ENCODE measurements at places on chromosomes 5 and 9. TPM values are rescaled to one million over a fixed set of nuclear protein-coding genes. Genes with fewer than 3 reads are reported as not detected.
A peak's percentile ranks its signal among the peaks of the same experiment; 100 is the strongest.

The CAVIN4 gene
- 1.5 TPM for total RNA-seq

GRCh38 chr5:40227931-40228330 is 451.8 kb upstream of the PTGER4 start:
- H3K4me3 ChIP-seq: no peak overlapping the region
- no peak overlapping the region for H3K27ac ChIP-seq
- no peaks in the 10 kb centered on the region for H3K36me3 ChIP-seq

- no peak for DNase-seq
- H3K4me3 ChIP-seq: no peak overlapping the region
- no peak overlapping the region for H3K27ac ChIP-seq
- no peaks in the 10 kb centered on the region for H3K36me3 ChIP-seq
Measured at GRCh38 chr5:107395632-107396350, 274.9 kb downstream of the EFNA5 start.

The IFT74 gene
- 12.3 TPM for total RNA-seq

The CDKN2B-AS1 gene
- 0.86 TPM for total RNA-seq

- H3K4me3 ChIP-seq: no peak overlapping the region
- H3K27me3 ChIP-seq: no peaks in the 10 kb centered on the region
- H3K36me3 ChIP-seq: no peaks in the 10 kb centered on the region
- peaks cover 8% of the 10 kb centered on the region for H3K4me1 ChIP-seq
- no peak for DNase-seq
Measured at GRCh38 chr9:126309427-126310189, 17.0 kb upstream of the MVB12B start.

- no peak overlapping the region for H3K4me3 ChIP-seq
- H3K4me1 ChIP-seq: no peaks in the 10 kb centered on the region
- no peaks in the 10 kb centered on the region for H3K36me3 ChIP-seq
- no peak overlapping the region for H3K27ac ChIP-seq
- H3K27me3 ChIP-seq: no peaks in the 10 kb centered on the region
- no peak for DNase-seq
Measured at GRCh38 chr5:137126829-137127228, 372.3 kb downstream of the SPOCK1 start.

- no peak overlapping the region for H3K27ac ChIP-seq
- H3K4me1 ChIP-seq: no peaks in the 10 kb centered on the region
- no peaks in the 10 kb centered on the region for H3K36me3 ChIP-seq
- H3K27me3 ChIP-seq: no peaks in the 10 kb centered on the region
- DNase-seq: no peak
Measured at GRCh38 chr5:3305432-3305831, 290.2 kb upstream of the IRX1 start.

DNA sequence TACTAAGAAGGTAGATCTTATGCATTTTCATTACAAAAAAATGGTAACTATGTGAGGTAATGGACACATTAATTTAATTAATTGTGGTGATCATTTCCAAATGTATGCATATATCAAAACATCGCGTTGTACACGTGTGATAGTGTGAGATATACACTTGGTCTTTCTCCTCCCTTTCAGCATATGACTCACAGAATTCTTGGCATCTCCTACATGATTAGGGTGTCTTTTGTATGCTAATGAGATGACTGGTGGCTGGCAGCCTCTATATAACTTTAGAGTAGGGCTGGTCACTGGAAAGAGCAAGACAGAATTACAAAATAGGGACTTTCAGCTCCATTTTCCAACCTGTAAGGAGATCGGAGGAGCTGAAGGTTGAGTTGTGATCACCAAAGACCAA is 1167.6 kb downstream of the CDH12 start:
- no peaks in the 10 kb centered on the region for H3K36me3 ChIP-seq
- no peak overlapping the region for H3K4me3 ChIP-seq
- DNase-seq: no peak
- H3K27me3 ChIP-seq: no peaks in the 10 kb centered on the region
- H3K27ac ChIP-seq: no peak overlapping the region

DNA sequence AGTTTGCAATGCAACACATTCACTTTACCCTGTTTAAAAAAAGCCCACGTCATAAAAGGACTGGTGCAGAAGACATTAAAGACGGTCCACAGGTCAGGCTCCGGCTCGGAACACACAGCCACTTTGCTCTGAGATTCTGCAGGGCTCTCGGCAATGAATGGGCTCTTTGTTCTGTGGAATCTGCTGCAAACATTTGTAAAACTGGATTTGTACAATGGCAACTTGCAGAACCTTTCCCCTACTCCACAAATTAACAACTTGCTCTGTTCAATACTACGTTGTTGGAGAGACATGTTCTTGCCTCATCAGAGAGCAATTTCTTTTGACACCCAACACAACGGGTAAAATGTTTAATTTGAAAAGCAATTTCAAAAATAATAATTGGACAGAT is 13.0 kb upstream of the NR5A1 start:
- H3K27ac ChIP-seq: no peak overlapping the region
- no peak overlapping the region for H3K4me3 ChIP-seq
- DNase-seq: no peak
- no peaks in the 10 kb centered on the region for H3K36me3 ChIP-seq
- H3K4me1 ChIP-seq: no peaks in the 10 kb centered on the region

The OTULINL gene
- total RNA-seq: 2.6 TPM

DNA sequence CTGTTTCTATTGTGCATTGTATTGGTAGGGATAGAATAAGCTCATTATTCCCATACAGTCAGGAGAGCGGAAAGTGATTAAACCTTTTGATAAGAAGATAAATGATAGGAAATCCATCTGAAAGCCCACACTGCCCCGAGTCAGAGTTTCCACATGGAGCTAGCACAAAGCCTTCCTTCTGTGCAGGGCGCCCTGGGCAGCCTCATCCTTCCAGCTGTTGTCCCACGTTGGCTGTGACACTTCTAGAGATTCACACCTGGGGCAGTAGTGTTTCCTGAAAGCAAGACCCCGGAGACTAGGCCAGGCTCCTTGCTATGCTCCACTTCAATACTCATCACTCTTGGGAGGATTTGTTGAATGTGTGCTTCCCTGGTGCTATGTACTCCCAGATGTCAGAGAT is 172.4 kb downstream of the SEMA6A start:
- no peak for DNase-seq
- no peaks in the 10 kb centered on the region for H3K27me3 ChIP-seq
- peaks cover 7% of the 10 kb centered on the region for H3K36me3 ChIP-seq
- peaks cover 6% of the 10 kb centered on the region for H3K4me1 ChIP-seq

DNA sequence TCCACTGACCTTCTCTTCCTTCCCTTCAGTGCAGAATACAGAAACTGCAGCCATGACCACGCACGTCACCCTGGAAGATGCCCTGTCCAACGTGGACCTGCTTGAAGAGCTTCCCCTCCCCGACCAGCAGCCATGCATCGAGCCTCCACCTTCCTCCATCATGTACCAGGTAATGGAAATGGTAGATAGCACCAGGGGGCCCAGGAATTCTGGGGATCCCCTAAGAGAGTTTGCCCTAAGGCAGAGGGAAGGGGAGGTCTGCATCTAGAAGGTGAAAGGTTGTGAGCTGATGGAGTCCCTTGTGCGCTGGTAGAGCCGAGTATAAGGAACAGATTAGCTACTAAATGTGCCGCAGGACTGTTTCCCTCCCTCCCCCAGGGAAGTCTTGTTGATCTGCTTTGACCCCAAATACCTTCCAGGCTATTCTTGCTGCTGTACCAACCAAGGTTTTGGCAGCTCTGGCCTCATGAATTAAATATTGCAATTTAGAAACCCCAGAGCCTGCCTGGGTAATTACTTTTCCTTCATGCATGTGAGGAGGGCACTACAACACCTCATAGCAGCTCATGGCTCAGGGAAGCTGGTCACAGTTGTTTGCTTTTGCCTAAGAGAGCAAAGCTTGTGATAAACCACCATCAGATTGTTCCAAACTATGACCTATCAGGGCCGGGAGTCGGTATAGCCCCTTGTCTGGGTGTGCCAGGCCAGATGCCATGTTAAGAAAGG is 19.6 kb downstream of the CYFIP2 start:
- no peak overlapping the region for H3K27ac ChIP-seq
- no peaks in the 10 kb centered on the region for H3K27me3 ChIP-seq

GRCh38 chr5:157286761-157287211 is 20.9 kb downstream of the CYFIP2 start:
- H3K27me3 ChIP-seq: no peaks in the 10 kb centered on the region
- no peak overlapping the region for H3K4me3 ChIP-seq
- DNase-seq: no peak

The RAB3C gene
- total RNA-seq: 2.6 TPM

DNA sequence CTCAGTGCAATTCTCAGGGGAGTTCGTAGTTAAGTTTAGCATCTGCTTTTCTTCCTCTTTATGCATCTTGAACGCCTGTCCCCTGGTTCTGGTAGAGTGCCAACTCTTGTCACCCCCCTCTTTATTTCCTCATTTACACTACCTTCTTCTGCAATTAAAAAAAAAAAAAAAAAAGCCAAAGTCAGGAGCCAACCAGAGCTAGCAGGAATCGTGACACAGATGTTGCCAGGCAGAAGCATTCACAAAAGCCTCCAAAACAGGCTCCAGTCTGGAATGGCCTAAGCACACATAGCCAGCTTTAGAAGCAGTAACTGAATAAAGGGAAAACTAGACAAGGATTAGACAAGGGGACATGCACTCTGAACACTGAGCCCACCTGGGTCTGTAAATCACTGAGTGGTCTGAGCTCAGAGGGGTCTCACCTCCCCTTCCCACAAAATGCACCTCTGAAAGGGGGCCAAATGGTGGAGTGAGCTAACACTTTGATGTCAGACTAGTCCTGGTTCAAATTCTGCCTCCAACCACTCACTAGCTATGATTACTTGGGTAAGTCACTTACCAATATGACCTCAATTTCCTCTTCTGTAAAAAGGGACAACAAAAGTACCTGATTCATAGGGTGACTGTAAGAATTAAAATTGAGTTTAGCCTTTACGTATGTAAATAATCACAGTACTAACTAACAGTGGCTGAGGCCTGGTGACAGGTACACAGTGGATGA is 2.0 kb downstream of the CD74 start:
- no peak for DNase-seq
- H3K36me3 ChIP-seq: peaks cover 11% of the 10 kb centered on the region
- no peaks in the 10 kb centered on the region for H3K27me3 ChIP-seq
- peak overlapping the region; percentile 85 for H3K27ac ChIP-seq
- H3K4me1 ChIP-seq: peaks cover 50% of the 10 kb centered on the region
- H3K4me3 ChIP-seq: peak overlapping the region; percentile 64

- no peak for DNase-seq
- H3K27ac ChIP-seq: no peak overlapping the region
- H3K4me3 ChIP-seq: no peak overlapping the region
- H3K36me3 ChIP-seq: no peaks in the 10 kb centered on the region
- H3K4me1 ChIP-seq: peaks cover 9% of the 10 kb centered on the region
Measured at GRCh38 chr5:147382776-147383175, 127.1 kb downstream of the DPYSL3 start.

The ZNF462 gene
- 34.5 TPM for total RNA-seq

- H3K36me3 ChIP-seq: no peaks in the 10 kb centered on the region
- H3K27me3 ChIP-seq: no peaks in the 10 kb centered on the region
- no peak overlapping the region for H3K27ac ChIP-seq
- no peaks in the 10 kb centered on the region for H3K4me1 ChIP-seq
- DNase-seq: no peak
Measured at GRCh38 chr9:117403848-117404247, 11.0 kb downstream of the ASTN2 start.

The SHOC1 gene
- not detected for total RNA-seq

The TMEM252 gene
- not detected for total RNA-seq

The TMEM174 gene
- not detected for total RNA-seq

GRCh38 chr5:61275841-61276240 is 56.2 kb upstream of the ZSWIM6 start:
- no peaks in the 10 kb centered on the region for H3K27me3 ChIP-seq
- DNase-seq: no peak
- H3K27ac ChIP-seq: no peak overlapping the region
- no peak overlapping the region for H3K4me3 ChIP-seq
- no peaks in the 10 kb centered on the region for H3K36me3 ChIP-seq

DNA sequence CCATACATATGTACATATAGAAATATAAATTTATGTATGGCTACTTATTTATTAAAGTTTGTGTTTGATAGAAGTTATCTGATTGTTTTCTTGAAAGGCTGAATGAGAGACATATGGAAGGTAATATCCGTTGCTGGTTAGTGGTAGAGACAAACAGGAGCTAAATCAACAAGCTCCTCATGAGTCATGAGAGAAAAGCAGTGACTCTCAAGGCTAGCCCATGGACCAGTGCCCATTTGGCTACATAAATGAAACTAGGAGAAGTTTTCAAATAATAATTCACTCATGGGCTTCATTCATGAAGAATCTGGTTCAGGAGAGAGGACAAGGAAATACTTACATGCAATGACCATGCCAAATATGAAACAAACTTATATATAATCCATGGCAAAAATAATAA is 504.5 kb upstream of the ITGA1 start:
- H3K27me3 ChIP-seq: no peaks in the 10 kb centered on the region
- H3K4me1 ChIP-seq: no peaks in the 10 kb centered on the region
- no peak overlapping the region for H3K4me3 ChIP-seq
- H3K36me3 ChIP-seq: no peaks in the 10 kb centered on the region

GRCh38 chr5:626850-627249 is 14.7 kb downstream of the CEP72 start:
- no peak overlapping the region for H3K27ac ChIP-seq
- no peak for DNase-seq
- no peaks in the 10 kb centered on the region for H3K27me3 ChIP-seq
- H3K4me1 ChIP-seq: no peaks in the 10 kb centered on the region

- peak overlapping the region; percentile 69 for H3K27ac ChIP-seq
- DNase-seq: no peak
- H3K36me3 ChIP-seq: no peaks in the 10 kb centered on the region
- no peaks in the 10 kb centered on the region for H3K27me3 ChIP-seq
Measured at GRCh38 chr5:6722015-6722414, 8.8 kb downstream of the TENT4A start.

- H3K27ac ChIP-seq: no peak overlapping the region
- H3K36me3 ChIP-seq: no peaks in the 10 kb centered on the region
- no peaks in the 10 kb centered on the region for H3K4me1 ChIP-seq
- H3K4me3 ChIP-seq: peak overlapping the region; percentile 52
Measured at GRCh38 chr5:88502179-88503040, 233.8 kb upstream of the TMEM161B start.

The SHISAL2B gene
- total RNA-seq: not detected

The ANKRD18A gene
- total RNA-seq: 0.17 TPM

The PCDHA2 gene
- 0.42 TPM for total RNA-seq

Measured in esophagus muscularis mucosa (tissue), 4 donors.